CD4-positive, alpha-beta T cell treated with Interleukin-17A for 4 hours (primary cell): ENCODE measurements at places on chromosomes 16 and 17.

DNA sequence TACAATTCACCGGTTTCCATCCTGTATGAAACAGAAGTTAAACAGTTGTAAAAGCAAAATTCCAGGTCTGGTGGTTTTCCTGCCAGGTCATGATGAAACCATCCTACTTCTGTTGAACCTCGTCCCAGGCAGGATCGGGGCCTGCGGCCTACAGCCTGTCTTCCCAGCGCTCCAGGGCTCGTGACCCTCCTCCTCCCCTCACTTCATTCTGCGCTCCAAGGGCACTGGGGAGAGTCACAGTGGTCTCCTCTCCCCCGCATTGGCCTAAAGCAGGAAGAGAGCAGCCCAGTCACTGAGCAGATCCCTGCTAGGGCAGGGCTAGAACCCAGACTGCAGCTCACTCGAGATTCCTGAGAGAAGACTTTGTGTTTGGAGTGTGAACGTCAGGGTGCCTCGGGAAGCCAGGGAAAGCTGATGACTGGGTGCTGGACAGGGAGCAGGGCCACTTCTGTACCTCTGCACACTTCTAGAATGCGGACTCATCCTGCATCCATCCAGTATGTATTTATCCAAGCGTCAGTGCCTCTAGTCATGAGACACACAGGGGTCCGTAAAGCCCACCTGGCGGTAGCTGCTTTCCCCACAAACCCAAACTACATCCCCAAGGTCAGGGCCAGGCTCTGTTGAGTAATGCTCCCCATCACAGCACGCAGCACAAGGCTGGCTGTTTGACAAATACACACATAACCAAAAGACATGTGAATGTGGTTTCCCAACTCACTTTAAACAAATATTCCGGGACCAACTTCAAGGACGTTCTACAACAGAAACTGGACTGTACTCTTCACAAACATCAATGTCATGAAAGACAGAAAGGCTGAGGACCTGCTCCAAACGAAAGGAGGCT lies 1.7 kb upstream of the ITGAE start:
- no peak for DNase-seq

- DNase-seq, result no peak
These were observed 81.5 kb downstream of the CA4 start for GRCh38 chr17:60231234-60231633.

DNA sequence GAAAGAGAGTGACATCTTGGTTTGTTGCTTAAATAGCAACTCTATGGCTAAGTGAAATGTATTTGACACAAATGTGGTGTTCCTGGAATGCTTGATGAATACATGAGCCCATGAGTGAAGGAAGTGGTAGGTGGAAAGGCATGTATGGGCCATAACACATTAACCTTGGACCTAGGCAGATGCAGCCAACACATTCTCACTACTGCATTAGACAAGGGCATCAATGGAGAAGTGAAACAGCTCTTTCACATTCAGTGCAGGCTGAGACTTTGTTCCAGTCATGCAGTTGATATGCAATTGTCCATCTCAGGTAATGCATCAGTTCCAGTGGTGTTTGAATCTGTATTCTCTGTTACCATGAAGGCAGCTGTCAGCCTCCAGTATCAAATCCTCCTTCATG lies 133.6 kb downstream of the HS3ST3B1 start:
- DNase-seq, result no peak

- DNase-seq, result no peak
These were observed 4.1 kb downstream of the BAIAP2 start for GRCh38 chr17:81039096-81039495.

DNA sequence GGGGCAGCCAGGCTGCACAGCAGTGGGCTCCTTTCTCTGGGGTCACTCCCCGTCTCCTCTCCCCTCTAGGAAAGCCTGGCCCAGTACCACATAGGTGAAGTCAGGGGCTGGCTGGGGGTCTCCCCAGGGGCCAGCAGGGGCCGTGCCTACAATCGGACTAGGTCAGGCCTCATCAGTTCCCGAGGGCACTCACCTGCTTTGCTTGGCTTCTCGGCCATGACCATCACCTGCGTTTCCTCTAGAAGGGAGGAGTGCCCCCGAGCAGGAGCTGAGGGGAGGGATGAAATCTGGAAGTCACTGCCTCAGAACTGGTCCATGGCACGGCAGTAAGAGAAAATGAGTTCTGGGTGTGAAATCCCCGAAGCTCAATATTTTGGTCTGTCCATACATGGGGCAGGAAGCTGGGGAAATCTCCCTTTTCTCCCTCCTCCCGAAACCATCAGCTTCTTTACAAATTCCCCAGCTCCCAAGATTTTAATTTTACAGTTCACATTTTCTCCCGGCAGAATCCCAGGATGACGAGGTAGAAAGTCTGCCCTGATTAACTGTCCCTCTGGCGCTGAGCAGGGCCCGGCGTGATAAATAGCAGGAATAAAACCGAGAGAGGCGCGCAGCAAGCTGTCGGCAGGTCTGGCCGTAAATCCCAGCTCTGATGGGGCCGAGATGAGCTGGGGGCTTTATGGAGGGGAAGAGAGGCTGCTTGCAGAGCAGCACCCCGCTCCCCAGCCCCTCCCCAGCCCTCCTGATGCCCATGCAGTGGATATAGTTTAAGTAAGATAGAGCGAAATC lies 172.1 kb downstream of the RBFOX3 start:
- no peak for DNase-seq

- DNase-seq, result peak; percentile 84
These were observed 12.0 kb downstream of the TBC1D24 start for GRCh38 chr16:2486645-2487516.

DNA sequence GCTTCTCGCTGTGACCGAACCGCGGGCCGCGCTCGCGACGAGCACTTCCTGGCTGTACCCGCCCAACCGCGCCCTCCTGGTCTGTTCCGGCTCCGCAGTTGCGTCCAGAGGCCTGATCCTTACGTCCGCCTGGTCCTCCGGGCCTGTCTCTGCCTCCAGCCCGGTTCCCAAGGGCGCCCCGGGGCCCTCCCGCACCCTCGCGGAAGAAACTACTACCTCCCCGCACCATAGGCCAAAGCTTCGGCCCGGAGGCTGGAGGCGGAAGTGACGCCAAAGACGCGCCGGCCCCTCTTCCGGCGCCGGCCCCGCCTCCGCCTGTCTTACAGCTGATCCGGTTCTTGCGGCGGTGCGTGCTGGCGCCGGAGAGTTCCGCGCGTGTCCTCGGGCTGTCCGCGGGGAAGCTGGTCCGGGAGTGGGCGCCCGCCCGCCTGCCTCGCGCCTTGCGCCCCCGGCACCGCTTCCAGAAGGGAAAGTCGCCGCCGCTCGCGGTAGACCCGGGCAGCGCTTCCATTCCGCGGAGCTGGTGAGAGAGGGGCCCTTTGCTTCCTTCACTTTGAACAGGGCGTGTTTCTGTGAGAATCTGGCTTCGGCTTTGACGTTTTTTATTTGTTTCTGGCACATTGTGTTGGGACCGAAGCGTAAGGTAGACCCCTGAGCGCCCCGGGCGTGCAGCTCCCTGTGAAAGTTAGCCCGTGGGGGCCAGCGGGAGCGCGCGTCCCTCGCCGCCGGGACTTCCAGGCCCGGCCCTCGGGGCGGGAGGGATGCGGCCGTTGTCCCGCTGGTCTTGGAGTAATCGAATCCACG lies at the start of gene ZNF778:
Gene ZNF778, plus strand, starts transcription at position 316 of the 804 bp plus-strand sequence. CDS start 3,425 bp downstream, outside the sequence.
- peak; percentile 86 for DNase-seq

DNA sequence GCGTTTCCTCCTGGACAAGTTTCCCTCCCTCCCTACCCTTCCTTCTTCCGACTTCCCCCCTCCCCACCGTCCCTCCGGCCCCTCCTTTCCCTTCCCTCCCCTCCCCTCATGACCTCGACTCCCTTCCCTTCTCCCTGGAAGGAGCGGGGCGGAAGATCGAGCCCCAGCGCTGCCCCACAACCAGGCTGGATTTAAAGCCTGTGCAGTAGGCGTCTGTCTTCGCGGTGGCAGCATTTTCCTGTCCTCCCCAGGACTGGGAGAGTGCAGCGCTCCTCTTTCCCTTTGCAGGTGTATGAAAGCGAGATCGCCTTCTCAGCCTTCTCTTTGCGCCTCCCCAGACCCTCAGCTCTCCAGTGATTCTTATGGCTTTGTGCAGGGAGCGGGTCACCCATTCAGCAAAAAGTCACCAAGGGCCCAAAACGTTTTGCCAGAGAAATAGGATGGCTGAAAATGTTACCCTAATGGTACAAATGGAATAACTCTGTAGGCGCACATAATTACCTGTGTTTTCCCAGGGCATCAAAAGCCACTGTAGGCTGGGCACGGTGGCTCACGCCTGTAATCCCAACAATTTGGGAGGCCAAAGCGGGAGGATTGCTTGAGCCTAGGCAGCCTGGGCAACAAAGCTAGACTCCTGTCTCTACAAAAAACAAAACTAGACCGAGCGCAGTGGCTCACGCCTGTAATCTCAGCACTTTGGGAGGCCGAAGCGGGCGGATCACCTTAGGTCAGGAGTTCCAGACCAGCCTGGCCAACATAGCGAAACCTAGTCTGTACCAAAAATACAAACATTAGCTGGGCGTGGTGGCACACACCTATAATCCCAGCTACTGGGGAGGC lies 40.8 kb downstream of the SLFN12L start:
- no peak for DNase-seq

GRCh38 chr17:64411999-64412771 lies 21.5 kb upstream of the PECAM1 start:
- DNase-seq, result peak; percentile 37

- DNase-seq, result no peak
These were observed 176.0 kb downstream of the RBFOX1 start for GRCh38 chr16:7508656-7509055.

- DNase-seq, result peak; percentile 72
These were observed 28.4 kb downstream of the CDH13 start for GRCh38 chr16:82655072-82655714.

- DNase-seq, result no peak
These were observed 215.3 kb downstream of the PMP22 start for GRCh38 chr17:15049795-15050160.

- no peak for DNase-seq
These were observed 8.9 kb upstream of the RNF112 start for GRCh38 chr17:19402171-19402570.

- no peak for DNase-seq
These were observed 40.2 kb downstream of the ARL4D start for GRCh38 chr17:43439041-43439440.

GRCh38 chr17:61442136-61442775 lies 10.0 kb upstream of the TBX4 start:
- DNase-seq, result no peak

- no peak for DNase-seq
These were observed 719 bp downstream of the NGFR start for GRCh38 chr17:49495842-49496182.

- peak; percentile 61 for DNase-seq
These were observed 303 bp upstream of the SCNN1G start for GRCh38 chr16:23182206-23182678.

- no peak for DNase-seq
These were observed 5.4 kb downstream of the PIEZO1 start for GRCh38 chr16:88779406-88780141.

GRCh38 chr17:63785556-63785955 lies 11.6 kb downstream of the DDX42 start:
- no peak for DNase-seq

GRCh38 chr17:77212081-77212832 lies 71.5 kb downstream of the SEC14L1 start:
- DNase-seq, result no peak

DNA sequence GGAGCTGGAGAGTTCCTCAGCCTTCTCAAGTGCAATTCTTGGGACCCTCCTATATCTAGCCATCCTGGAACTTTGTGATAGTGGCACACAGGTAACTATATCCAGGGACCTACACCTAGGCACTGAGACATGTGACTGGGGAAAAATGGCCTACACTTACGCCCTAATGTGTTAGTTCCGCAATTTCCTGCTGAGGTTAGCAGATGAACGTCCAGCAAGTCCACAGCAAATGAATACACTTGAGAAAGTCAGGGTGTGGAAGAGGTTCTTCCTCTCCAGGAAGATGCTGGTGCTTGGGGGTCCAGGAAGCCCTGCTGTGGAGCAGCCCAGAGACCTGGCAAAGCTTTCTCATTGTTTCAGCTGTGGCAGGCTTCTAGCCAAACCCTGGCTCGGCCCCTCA lies 20.8 kb downstream of the PIK3R5 start:
- DNase-seq, result no peak

DNA sequence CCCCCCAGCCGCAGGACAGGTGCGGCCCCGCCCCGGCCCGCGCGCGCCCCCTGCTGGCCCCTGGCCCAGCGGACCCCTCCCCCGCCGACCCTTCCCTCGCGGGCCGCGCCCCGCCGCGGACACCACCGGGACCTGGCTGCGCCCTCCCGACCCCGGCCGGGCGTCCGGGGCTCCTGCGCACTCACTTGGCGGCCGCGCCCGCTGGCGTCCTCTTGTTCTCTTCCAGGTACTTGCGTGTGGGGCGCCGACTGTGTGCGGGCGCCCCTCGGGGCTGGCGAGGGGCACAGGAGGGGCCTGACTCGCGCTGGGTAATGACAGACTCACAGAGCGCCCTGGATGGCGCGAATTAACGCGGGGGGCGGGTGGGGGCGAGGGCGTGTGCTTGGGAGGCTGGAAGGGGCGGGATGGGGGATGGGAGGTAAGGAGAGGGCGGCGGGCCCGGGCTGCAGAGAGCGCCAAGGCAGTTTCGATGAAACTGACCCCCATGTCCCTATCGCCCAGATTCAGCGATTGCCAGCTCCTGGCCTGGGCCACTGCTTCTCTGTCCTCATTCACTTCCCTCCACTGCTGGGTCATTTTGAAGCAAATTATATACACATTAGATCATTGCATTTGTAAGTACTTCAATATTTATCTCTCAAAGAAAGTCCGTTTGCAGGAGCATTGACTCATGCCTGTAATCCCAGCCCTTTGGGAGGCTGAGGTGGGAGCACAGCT lies 445 bp upstream of the DBNDD1 start:
- peak; percentile 76 for DNase-seq

- no peak for DNase-seq
These were observed 93.4 kb downstream of the SSH2 start for GRCh38 chr17:29836643-29837042.

GRCh38 chr16:29744541-29745101 lies 1.2 kb downstream of the C16orf54 start:
- DNase-seq, result peak; percentile 28

DNA sequence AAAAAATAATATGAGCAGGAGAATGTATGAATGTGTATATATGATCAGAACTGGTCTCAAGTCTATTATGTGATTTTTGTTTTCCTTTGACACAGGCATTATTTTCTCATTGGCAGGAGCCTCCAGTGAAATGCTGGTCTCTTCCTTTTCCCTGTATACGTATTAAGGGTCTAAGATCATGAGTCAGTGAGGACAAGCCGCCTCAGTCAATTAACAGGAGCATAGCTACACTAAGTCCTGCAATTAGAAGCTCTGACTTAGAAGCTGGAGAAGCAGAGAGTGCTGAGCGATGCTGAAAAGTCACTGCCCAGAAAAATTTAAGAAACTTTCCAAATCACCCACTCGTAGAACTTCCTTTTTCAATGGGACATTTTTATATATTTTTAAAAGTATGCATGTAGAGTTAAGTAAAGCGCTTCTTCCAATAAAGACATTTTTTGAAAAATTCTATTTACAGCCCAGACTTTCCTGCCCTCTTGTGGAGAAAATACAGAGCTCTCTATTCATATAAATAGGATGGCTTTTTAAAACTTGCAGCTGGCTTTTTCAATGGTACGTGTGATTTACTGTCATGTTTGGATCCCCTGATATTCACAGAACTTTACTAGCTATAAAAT lies 70.2 kb upstream of the PSMD7 start:
- no peak for DNase-seq
